Urinary bladder (tissue), 4 donors: ENCODE measurements at places on chromosomes 6 and 20. TPM values are rescaled to one million over a fixed set of nuclear protein-coding genes. Genes with fewer than 3 reads are reported as not detected.

DNA sequence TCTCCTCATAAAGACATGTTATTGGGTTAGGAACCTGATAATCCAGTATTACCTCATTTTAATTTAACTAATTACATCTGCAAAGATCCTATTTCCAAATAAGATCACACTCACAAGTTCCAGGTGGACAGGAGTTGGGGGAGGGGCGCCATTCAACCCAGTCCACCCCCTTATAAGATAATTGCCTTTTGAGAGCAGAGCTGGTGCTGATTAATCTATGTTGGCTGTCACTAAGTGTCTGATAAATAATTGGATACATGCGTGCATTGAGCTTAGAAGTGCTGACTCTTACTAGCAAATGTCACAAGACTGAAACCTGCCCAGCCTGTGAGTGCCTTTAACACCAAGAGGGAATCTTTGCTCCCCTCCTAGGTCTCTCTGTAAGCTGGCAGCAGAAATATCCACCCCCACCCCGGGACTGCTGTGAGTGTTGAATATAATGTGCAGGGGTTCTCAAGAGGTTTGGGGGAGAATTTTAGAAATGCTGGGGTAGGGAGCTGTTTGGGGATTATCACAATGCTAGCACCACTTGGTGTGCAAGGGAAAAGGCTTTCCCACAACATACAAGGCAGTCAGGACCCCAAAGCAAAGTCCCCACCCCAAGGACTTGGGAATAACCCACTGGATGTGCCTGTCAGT is 87.5 kb downstream of the ANKRD60 start:
- DNase-seq: no peak

DNA sequence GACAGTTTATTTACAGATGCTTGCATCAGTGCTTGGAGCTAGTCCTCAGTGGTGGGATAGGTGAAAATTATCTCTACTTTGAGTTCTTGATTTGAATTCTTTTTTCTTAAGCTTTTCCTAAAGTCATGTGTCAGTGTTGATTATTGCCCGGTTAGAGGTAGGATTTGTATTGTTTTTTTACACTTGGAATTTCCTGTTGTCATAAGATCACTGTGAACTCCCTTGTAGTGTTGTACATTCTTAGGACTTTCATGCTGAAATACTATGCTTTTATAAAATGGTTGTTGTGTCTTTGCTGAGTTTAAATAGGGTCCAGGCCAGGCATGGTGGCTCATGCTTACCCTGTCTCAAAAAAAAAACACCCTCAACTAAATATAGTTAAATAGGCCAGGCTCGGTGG is 20.3 kb downstream of the ASXL1 start:
- DNase-seq: no peak

Gene LRFN2
- 0.04 TPM for polyA plus RNA-seq

Gene CPXM1
- 19.4 TPM for polyA plus RNA-seq

Gene TREM2
- 1.5 TPM for polyA plus RNA-seq
